D721Med (cell line): ENCODE measurements at places on chromosomes 7 and 10.

GRCh38 chr7:118072893-118073674 is 110.9 kb upstream of the LSM8 start:
- no peak for DNase-seq

- DNase-seq = no peak
Measured at GRCh38 chr7:98372993-98373392, 27.9 kb downstream of the BAIAP2L1 start.

GRCh38 chr10:87684001-87684638 is 24.4 kb downstream of the PAPSS2 start:
- no peak for DNase-seq

GRCh38 chr7:43278088-43278644 is 165.7 kb downstream of the HECW1 start:
- no peak for DNase-seq

GRCh38 chr10:94521276-94522250 is 24.0 kb upstream of the HELLS start:
- no peak for DNase-seq

DNA sequence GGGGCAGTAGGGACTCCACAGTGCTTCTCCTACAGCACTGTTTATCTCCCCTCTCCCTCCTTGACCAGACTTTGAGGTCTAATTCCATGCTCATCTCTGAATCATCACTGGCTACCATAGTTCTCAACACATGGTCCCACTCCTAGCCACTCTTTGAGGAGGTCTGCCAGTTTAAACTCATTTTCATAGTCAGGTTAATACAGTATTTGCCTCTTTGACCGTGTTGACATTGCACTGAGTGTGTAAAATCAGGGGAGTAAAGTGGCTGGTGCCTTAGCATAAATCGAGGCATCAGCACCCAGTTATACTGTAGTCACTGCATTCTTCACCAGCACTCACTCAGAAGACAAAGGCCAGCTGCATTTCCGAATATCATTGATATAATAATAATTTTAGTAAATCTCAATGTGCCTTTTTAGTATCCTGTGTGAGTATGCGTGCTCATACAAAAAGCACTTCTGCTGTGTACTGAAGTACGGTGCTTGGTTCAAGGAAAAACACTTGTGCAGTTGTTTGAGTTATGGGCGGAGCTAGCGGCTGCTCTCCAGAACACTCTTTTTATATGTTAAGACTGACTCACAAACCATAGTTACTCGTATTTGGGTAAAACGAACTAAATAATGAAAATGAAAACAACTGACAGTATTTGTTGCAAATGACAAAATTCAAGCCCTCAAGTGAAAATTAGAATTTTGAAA is 89.7 kb downstream of the GALNT11 start:
- no peak for DNase-seq

- DNase-seq = no peak
Measured at GRCh38 chr10:91634898-91635297, 2.0 kb upstream of the PPP1R3C start.

GRCh38 chr10:61049386-61049785 is 105.4 kb upstream of the RHOBTB1 start:
- DNase-seq = no peak

DNA sequence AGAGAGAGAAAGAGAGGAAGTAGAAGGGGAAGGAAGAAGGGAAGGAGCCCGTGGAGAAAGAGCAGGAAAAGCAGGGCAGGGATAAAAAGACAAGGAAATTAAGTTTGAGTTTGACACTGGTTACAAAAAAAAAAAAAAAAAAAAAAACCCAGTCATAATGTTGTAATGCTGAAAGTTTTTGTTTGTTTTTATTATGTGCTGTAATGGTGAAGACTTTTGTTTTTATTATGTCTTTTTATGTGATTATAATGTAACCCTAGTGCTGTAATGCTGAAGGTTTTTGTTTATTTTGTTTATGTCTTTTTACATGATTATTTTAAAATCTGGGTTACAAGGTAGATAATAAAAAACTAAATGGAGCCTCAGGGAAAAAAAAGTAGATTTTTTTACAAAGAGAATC is 184.8 kb downstream of the SEMA3A start:
- DNase-seq = no peak

- DNase-seq = no peak
Measured at GRCh38 chr10:14456870-14457266, 126.1 kb upstream of the FRMD4A start.
